Glomerular endothelial cell (primary cell): ENCODE measurements at places on chromosomes 7 and 10. TPM values are rescaled to one million over a fixed set of nuclear protein-coding genes. Genes with fewer than 3 reads are reported as not detected.

- no peak for DNase-seq
Measured at GRCh38 chr10:45224219-45224841, 91.1 kb downstream of the OR13A1 start.

TWIST1 gene
- 0.19 and 1.8 TPM in 2 replicates for total RNA-seq

DNA sequence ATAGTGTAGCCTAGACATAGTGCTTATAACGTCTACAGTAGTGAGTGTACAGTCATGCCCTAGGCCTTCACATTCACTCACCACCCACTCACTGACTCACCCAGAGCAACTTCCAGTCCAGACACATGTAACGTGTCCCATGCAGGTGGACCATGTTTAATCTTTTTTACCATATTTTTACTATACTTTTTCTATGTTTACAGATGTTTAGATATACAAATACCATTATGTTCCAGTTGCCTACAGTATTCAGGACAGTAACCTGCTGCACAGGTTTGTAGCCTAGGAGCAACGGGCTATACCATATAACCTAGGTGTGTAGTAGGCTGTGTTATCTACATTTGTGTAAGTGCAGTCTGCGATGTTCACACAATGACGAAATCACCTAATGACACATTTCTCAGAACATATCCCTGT lies 11.0 kb downstream of the MPP7 start:
- no peak for DNase-seq

- DNase-seq = no peak
Measured at GRCh38 chr7:20330928-20331909, 519 bp downstream of the ITGB8 start.

DPP6 gene
- total RNA-seq = not detected in 2 replicates

- DNase-seq = no peak
Measured at GRCh38 chr7:121871188-121871587, 1.8 kb upstream of the PTPRZ1 start.

GRCh38 chr7:87370660-87371180 lies 25.3 kb downstream of the CROT start:
- DNase-seq = no peak

GRCh38 chr10:126017961-126018560 lies 121.7 kb downstream of the FANK1 start:
- no peak for DNase-seq

DNA sequence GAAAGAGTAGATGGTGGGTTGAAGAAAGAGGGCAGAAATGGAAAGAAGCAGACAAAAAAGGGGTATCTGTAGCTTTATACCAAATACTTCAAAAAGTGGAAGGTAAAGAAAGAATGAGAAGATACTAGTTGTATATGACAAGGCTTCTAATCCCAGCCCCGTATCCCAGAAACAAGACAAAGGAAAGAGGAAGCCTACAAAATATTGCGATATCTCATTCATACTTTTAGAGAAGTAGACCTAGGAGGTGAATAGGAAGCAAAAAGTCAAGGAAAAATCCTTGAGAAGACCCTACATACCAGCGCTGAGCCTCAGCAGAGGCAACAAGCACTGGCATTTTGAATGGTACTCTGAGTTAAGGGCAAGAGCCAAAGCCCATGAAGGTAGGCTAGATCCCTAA lies 26.6 kb downstream of the PHTF2 start:
- no peak for DNase-seq

GRCh38 chr7:148286150-148286549 lies 304.4 kb upstream of the C7orf33 start:
- no peak for DNase-seq

- no peak for DNase-seq
Measured at GRCh38 chr10:60825520-60825919, 47.2 kb downstream of the CDK1 start.

DNA sequence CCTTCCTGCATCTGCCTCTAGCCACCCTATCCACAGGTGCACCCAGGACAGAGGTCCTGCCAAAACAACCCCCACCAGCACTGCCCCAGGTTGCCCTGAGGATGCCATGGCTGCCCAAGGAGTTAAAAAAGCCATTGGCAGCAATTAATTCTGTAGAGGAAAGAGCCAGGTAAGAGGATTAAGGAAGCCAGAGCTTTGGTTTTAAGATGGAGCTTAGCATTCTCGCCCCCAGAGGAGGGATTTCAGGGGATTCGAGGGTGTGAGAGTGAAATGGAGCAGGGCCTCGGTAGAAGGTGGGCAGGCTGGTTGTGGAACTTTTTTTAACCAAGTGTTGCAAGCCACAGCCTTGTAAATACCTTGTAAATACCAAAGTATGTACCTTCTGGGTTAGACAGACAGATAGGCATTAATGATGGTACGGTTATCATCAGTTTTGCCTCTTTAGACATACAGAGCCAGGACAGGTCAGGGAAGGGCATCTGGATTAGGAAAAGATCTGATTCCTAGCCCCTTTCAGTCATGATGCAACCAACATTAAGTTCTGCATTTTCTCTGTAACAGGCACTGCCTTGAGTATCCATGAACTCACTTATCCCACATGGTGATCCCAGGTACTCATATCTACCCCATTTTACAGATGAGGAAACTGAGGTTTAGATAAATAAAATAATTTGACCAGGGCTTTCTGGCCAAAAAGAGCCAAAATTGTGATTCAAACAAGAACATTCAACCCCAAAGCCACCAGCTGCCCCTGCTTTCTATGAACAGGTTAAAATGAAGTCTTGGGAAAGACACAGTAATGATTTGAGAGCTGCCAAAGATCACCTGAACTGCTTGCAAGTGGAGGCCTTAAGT lies 120.7 kb upstream of the PPIF start:
- no peak for DNase-seq

ITIH5 gene
- total RNA-seq = 0.05 and 0.35 TPM in 2 replicates

- DNase-seq = no peak
Measured at GRCh38 chr7:116698396-116698795, 26.4 kb downstream of the MET start.

- no peak for DNase-seq
Measured at GRCh38 chr10:54585572-54585971, 215.5 kb downstream of the PCDH15 start.

CLCN1 gene
- total RNA-seq = not detected in 2 replicates

DNA sequence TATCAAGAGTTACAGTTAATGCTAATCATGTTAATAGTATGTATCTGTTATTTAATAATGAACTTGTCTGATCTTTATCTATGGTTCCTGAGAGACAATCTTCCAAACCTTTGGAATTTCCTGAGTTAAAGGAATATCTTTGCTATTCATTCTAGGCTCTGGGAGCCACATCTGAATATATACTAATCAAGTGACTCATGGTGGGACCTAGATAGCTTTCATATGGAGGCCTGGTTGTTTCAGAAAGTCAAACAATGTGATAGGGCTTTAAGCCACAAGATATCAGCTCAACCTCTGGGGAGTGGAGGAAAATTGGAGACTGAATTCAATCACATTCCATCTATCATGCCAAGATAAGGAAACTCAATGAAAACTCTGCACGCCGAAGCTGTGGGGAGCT lies 746.4 kb downstream of the TNS3 start:
- DNase-seq = no peak

GRCh38 chr10:128914681-128915080 lies 552.4 kb upstream of the MGMT start:
- DNase-seq = no peak

BAIAP2L1 gene
- 5.1 and 6.4 TPM in 2 replicates for total RNA-seq

GFRA1 gene
- total RNA-seq = 0.99 and 5.6 TPM in 2 replicates

DNA sequence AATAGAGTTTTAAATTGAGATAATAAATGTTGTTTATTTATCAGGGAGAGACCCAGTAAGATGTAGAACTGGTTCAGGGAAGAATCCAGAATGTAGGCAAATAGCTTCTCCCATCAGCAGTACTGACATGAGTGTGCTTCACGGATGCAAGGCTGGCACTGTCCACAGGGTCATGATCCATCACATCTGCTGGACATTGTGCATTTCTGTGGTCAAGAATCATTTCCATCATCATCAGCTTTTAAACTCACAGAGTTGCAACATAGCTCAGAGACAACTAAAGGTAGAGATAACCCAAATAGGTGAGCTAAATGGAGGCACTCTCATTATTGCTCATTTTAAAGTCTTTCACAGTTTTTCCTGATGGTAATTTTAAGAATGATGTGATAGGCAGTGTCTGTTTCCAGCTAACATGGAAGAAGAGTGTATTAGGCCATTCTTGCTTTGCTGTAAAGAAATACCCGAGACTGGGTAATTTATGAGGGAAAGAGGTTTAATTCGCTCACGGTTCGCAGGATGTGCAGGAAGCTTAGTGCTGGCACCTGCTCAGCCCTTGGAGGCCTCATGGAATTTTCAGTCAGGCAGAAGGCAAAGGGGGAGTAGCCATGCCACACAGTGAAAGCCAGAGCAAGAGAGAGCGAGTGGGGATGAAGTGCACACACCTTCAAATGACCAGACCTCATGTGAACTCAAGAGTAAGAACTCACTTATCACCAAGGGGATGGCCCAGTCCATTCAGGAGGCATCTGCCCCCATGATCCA lies 80.8 kb downstream of the INPP5A start:
- DNase-seq = no peak

TMEM196 gene
- not detected in 2 replicates for total RNA-seq

GRCh38 chr7:85596827-85597226 lies 410.0 kb upstream of the SEMA3D start:
- no peak for DNase-seq
